ENCODE measurements at places on chromosomes 7 and 10.

DNA sequence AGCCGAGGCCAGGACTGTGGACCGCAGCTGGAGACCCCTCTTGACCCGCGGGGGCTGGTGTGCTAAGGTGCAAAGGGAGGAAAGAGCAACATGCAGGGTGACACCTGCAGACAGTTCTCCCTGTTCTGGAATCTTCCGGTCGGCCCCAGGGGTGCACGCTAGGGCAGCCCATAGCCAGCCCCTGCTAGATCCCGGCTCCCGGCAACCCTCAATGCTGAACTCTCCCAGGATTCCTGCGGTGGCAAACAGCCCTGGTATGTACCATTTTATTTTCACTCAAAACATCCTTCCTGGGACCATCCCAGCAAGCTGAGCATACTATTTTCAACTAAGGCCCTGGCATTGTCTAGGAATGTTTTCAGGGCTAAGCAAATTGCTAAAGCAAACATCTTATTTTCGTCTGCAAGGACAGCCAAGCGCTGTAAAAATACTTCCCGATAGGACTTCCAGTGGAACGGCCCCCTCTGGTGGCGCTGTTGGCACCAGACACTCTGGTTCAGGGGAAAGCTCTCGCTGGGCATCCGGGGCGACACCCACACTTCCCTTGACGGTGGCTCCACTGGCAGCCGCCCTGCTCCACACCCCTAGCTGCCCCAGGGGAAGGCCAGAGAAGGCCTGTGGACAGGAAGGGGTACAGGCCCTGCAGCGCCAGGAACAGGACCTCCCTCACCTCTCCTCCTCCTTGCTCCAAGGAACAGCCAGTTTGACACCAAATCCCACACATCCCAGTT is 99.4 kb downstream of the CTBP2 start:
- DNase-seq, result no peak

DNA sequence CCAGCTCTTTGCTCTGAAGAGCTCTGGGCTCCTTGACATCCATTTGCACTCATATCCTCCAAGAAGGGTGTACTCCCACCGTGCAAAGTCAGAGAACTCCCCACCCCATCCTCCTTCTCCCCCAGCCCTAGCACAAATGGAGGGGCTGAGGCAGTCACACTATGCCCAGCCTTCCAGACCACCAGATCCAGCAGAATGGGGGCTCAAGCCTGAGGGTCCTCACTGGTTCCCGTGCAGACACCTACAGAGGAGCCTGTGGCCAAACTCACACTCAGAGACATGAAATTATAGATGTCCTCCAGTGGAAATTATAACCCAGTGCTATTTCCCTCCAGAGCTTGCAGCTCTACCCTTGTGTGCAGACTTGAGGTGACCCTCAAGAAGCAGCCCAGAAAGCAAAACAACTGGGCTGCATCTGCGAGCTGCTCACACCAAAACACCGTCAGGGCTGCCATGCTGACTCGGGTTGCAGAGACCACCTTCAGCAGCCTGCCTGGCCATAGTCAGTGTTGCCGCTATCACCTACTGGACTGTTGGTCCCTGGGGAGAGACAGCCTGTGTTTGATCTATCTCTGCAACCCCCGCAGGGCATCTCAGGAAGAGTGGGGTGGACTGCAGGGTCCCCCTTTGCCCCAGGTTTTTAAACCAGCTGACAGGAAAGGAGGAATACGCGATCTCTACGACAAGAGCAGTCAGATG is 7.4 kb downstream of the ZNF488 start:
- DNase-seq, result no peak

GRCh38 chr10:75542906-75543305 is 111.5 kb downstream of the LRMDA start:
- no peak for DNase-seq

- DNase-seq, result no peak
Measured at GRCh38 chr7:143015084-143015483, 11.8 kb downstream of the OR9A2 start.

DNA sequence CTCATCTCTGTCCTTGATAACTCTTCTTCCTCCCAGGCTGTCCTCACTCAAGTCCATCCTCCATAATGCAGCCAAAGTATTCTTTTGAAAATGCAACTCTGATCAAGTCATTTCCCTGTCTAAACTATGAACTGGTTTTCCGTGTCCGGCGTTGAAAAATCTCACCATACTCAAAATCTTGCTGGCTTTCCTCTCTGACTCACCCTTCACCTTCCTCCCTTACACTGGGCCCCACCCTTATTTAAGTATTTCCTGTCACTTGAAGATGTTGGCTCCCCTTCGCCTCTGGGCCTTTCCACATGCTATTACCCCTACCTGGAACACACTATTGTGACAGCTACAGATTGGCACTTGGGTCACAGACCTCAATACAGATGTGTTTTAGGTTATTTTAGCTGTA is 515.6 kb downstream of the INHBA start:
- no peak for DNase-seq

DNA sequence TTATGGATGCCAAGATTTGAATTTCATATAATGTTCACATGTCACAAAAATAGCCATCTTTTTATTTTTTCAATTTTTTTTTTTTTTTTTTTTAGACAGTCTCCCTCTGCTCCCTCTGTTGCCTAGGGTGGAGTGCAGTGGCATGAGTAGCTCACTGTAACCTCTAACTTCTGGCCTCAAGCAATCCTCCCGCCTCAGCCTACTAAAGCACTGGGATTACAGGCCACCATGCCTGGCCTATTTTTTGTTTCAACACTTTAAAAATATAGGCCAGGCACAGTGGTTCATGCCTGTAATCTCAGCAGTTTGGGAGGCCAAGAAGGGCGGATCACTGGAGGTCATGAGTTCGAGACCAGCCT is 246.3 kb downstream of the SKIDA1 start:
- no peak for DNase-seq

- DNase-seq, result no peak
Measured at GRCh38 chr7:27616186-27616491, 46.5 kb downstream of the HIBADH start.

- DNase-seq, result no peak
Measured at GRCh38 chr7:156184164-156184563, 371.9 kb upstream of the SHH start.

DNA sequence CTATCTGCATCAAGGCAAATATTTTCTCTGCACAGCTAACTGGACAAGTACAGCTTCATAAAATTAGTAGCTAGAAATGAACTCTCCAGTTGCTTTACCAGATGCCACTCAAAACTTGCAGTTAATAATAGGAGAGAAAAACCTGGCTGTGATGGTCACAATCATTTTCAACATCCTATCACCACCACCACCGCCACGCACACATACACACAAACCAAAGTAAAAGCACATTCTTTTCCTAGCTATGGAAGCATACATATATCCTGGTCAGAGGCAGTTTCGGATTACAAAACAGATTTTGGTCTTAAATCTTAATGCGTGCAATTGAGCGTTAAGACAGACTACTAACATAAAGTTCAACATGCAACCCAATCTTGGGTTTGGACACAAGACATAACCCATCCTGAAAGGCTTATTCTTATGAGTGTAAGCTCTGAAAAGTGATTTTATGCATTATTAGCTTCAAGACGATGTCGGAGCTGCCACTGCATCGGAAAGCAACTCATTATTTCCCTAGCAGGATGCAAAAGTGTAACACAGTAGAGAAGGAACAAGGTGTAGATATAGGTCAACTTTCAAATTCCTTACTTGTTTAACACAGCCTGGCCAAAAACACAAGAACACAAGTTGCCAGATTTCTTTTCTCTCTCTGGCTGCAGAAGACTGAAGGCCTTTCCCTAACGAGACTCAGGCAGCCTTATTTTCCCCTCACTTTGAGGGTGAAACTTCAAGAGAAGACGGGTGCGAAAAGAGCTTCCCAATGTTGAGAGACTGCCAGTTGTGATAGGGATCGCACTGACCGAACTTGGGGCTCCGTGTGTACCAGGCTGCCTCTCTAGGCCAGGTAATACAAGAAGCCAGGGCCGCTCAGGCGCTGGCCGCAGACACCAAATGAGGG is 1.2 kb downstream of the CACUL1 start:
- peak; percentile 45 for DNase-seq

- no peak for DNase-seq
Measured at GRCh38 chr7:50599385-50599784, 34.2 kb upstream of the DDC start.

DNA sequence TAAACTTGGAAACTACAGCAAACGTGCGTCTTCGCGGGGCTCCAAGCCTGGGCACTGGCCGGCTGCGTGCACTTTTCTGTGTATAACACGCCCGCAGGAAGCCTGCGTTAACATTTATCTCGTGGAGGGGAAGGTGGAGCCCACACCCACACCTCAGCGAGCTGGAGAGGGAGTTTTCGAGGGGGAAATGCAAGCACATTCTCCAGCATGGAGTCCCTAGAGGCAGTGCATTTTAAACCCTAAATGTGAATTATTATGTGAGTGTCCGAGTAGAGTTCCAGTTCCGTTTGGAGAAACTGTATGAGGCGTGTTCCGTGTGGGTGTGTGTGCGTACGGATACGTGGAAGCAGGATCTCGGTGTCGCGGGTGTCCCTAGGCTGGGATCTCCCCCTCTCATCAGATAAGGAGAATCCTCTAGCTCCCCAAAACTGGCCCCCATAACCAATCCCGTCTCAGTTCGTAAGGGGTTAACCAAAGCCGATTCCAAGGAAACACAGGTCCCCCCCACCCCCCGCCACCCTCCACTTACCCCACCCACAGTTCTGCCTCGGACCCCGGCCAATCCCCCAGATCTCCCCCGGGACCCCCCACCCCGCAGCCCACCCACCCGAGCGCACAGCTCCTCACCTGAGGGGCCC is 403 bp downstream of the CDK6 start:
- peak; percentile 59 for DNase-seq

DNA sequence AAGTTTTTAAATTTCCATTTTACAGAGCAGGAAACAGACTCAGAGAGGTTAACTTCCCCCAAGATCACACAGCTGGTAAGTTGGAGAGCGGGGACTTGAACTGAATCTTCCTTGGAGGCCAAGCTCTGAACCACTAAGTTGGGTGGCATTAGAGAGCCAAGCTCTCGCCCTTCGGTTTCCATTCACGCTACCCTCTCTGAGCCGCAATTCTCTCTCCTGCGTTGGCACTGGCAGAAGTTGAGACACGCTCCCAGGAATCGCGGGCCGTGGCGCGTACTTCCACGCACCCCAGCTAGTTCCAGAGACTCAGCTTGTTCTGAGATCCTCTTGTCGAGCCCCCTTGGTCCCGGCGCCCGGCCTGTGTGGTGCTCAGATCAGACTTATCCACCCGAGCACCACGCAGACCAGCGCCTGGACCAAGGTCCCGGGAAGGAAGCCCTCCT is 29.3 kb upstream of the VAX1 start:
- DNase-seq, result no peak

- peak; percentile 57 for DNase-seq
Measured at GRCh38 chr10:110556969-110557601, 10.4 kb upstream of the SMC3 start.

GRCh38 chr10:49207113-49207512 is 18.9 kb upstream of the TMEM273 start:
- DNase-seq, result no peak

DNA sequence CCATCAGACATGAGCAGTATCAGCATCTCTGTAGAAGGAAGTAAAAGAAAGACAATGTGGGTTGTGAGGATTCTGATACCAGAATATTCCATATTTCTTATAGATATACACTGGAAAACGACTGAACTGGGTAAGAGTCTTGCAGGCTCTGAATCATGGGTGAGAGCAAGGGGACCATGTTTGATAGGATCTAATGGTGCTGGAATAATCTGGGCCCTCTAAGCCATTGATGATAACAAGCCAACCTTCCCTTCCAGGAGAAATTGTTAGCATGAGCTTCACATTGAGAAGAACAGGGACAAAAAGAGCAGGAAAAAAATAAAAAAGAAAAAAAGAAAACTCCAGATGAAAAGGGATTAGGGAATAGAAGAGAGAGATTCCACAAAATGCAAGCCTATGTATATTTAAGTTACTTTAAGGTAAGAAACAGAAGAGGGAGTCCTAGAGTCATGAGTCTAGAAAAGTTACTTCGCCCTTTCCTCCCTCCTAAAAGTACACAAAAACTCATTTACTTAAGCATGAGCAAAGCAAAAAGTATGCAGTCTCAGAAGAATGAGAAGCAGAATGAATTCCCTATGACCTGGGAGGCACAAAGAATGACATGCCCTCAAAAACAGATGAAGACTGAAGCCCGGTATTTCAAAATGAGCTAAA is 181.9 kb downstream of the TMEM26 start:
- DNase-seq, result no peak

GRCh38 chr10:11880151-11881029 is 57.2 kb downstream of the PROSER2 start:
- DNase-seq, result no peak

- DNase-seq, result no peak
Measured at GRCh38 chr10:93718937-93719725, 16.7 kb upstream of the FRA10AC1 start.

- no peak for DNase-seq
Measured at GRCh38 chr7:116576350-116577319, 51.8 kb downstream of the CAV1 start.
